ENCODE measurements at places on chromosomes 7 and 10. TPM values are rescaled to one million over a fixed set of nuclear protein-coding genes. Genes with fewer than 3 reads are reported as not detected.

WEE2 gene
- not detected for total RNA-seq

STRIP2 gene
- 0.19 TPM for total RNA-seq

ZNF503 gene
- 16.8 TPM for total RNA-seq

ADAM12 gene
- total RNA-seq: 77.9 TPM

NRG3 gene
- total RNA-seq: 0.19 TPM

CALCR gene
- 0.51 TPM for total RNA-seq

ATP6V0E2 gene
- 18.5 TPM for total RNA-seq

SEMA4G gene
- 1.4 TPM for total RNA-seq

SFTPA1 gene
- total RNA-seq: not detected

LBX1 gene
- total RNA-seq: 0.10 TPM

KLF14 gene
- 2.9 TPM for total RNA-seq

CFAP46 gene
- total RNA-seq: not detected

SPDYE1 gene
- not detected for total RNA-seq

NUTM2A gene
- 1.1 TPM for total RNA-seq

FRMPD2 gene
- not detected for total RNA-seq

BAMBI gene
- total RNA-seq: 14.3 TPM

ITGA8 gene
- 7.1 TPM for total RNA-seq

LFNG gene
- 43.8 TPM for total RNA-seq

INMT gene
- total RNA-seq: 44.0 TPM

ZNF853 gene
- 4.1 TPM for total RNA-seq

CPEB3 gene
- 4.2 TPM for total RNA-seq

RHOBTB1 gene
- 22.6 TPM for total RNA-seq

LRGUK gene
- 0.87 TPM for total RNA-seq

FXYD4 gene
- total RNA-seq: not detected

TMEM213 gene
- not detected for total RNA-seq

ZFYVE27 gene
- 19.2 TPM for total RNA-seq

GBX1 gene
- total RNA-seq: not detected

AIMP2 gene
- 36.8 TPM for total RNA-seq

FEZF1 gene
- not detected for total RNA-seq

MYH16 gene
- total RNA-seq: not detected

PDLIM1 gene
- 200 TPM for total RNA-seq

TSPAN12 gene
- total RNA-seq: 7.2 TPM

GPNMB gene
- total RNA-seq: 183 TPM

CUZD1 gene
- total RNA-seq: 0.51 TPM

UCN3 gene
- total RNA-seq: not detected

LOXL4 gene
- total RNA-seq: 39.6 TPM

SKAP2 gene
- 45.9 TPM for total RNA-seq

POM121C gene
- 46.5 TPM for total RNA-seq

PHKG1 gene
- total RNA-seq: 2.8 TPM

ABCB4 gene
- total RNA-seq: 1.3 TPM

RPEL1 gene
- total RNA-seq: not detected

ZNF425 gene
- 0.64 TPM for total RNA-seq

SKIDA1 gene
- 0.58 TPM for total RNA-seq

ENTPD1 gene
- 25.4 TPM for total RNA-seq

SLC39A12 gene
- 0.35 TPM for total RNA-seq

ZP3 gene
- total RNA-seq: 0.87 TPM

SYNPO2L gene
- total RNA-seq: 0.10 TPM

PDCD4 gene
- total RNA-seq: 146 TPM

PSD gene
- not detected for total RNA-seq

AKR1C3 gene
- 192 TPM for total RNA-seq

ANKRD61 gene
- total RNA-seq: 0.45 TPM

RAPGEF5 gene
- total RNA-seq: 55.2 TPM

FMC1 gene
- total RNA-seq: 9.9 TPM

TMEM176B gene
- 57.8 TPM for total RNA-seq

CREB5 gene
- total RNA-seq: 45.3 TPM

All from mesenteric fat pad (tissue), 1 donor.